ENCODE measurements at places on chromosomes 3 and 15. TPM values are rescaled to one million over a fixed set of nuclear protein-coding genes. Genes with fewer than 3 reads are reported as not detected.
A peak's percentile ranks its signal among the peaks of the same experiment; 100 is the strongest.

GRCh38 chr15:84752195-84752594 lies 3.8 kb downstream of the ZNF592 start:
- DNase-seq: no peak

GRCh38 chr3:88076712-88077111 lies 17.7 kb downstream of the ZNF654 start:
- DNase-seq: no peak

DNA sequence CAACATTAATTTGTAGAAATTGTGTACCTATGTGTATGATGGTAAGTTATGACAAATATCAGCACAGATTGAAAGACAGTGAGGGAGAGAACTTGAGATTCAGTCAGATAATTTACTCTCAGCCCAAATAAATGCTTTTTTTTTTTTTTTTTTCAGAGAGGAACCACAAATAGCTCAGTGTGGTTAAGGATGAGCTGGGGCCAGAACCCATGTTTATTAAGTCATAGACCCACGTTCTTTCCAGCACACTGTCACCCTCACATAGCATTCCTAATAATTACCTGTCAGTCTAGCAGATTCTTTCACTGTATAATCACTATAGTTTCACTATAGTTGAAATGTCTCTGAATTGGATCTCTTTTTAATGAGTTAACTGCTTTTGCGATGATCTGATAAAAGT lies 246.1 kb downstream of the ZIC1 start:
- DNase-seq: no peak

BCHE gene
- total RNA-seq: 5.5 TPM

EAF2 gene
- total RNA-seq: 3.3 TPM

GRCh38 chr3:157069846-157070677 lies 89.9 kb downstream of the CCNL1 start:
- no peak for DNase-seq

NMB gene
- total RNA-seq: 3.9 TPM

GRCh38 chr3:33391255-33391995 lies 48.8 kb downstream of the UBP1 start:
- DNase-seq: no peak

- DNase-seq: no peak
These were observed 37.0 kb upstream of the TRIM71 start for GRCh38 chr3:32780735-32781210.

ELP6 gene
- 20.3 TPM for total RNA-seq

GRCh38 chr3:32842531-32842931 lies 24.7 kb downstream of the TRIM71 start:
- no peak for DNase-seq

THAP10 gene
- 3.7 TPM for total RNA-seq

DNA sequence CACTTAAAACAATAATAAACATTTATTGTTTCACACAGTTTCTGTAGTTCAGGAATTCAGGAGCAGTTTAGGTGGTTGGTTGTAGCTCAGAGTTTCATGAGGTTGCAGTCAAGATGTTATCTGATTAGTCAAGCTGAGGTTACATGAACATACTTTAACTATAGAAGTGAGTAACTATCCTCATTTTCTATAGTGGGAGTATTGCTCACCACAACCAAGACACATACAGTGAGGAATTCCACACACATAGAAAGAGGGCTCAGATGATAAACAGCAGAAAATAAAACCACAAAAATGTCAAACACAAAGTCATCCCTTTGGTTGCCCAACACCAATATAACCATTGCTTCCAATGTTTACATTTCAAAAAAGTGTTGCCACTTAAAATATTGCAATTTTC lies 13.6 kb downstream of the SCN11A start:
- DNase-seq: no peak

GRCh38 chr3:125072301-125072700 lies 16.5 kb upstream of the HEG1 start:
- DNase-seq: no peak

LYZL4 gene
- not detected for total RNA-seq

DNA sequence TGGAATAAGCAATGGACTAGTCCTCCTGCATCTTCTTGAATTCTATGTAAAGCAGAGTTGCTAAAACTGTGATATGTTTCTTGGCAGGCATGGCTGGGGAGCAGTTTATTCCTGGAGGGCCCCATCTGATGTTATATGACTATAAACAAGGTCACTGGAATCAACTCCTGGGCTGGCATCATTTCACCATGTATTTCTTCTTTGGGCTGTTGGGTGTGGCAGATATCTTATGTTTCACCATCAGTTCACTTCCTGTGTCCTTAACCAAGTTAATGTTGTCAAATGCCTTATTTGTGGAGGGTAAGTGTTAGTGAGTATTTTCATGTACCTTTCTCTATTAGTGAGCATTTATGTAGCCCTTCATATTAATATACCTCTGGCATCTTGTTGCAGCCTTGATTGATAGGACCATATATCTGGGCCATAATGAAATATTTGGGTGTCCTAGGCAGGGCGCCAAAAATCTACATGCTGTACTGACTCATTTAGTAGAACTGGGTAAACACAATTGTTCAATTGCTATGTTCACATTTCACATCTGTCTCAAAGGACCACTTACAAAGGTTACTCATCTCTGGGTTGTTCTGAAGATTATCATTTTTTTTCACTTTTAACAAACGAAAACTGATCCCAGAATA lies 52.6 kb upstream of the ADGRG7 start:
- DNase-seq: no peak

- DNase-seq: peak; percentile 84
These were observed 21.8 kb upstream of the NFKBIZ start for GRCh38 chr3:101827211-101828174.

CCDC71 gene
- 9.4 TPM for total RNA-seq

- DNase-seq: no peak
These were observed 171.1 kb downstream of the RAB11A start for GRCh38 chr15:66040211-66040892.

DNA sequence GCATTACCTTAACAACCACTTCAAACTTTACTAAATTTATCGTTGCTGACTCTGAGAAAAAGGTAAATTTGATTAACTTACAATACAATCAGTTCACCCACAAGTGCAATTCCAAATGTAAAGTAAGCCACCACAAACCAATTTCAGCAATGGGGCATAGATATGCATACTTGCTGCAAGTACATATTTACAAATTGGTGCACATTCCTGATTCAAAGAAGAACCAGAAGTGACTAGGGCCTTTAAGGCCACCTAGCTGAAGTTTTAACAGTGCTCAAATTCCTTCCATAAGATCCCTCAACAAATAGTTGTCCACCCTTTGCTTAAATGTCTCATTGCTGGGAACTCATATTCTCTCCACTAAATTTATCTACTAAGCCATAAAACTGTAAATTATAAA lies 67.2 kb downstream of the INO80 start:
- no peak for DNase-seq

SERPINI1 gene
- total RNA-seq: 4.6 TPM

ZBED2 gene
- not detected for total RNA-seq

All from Right ventricle myocardium inferior (tissue), 1 donor.